ENCODE measurements at places on chromosomes 4 and X.

- no peak for DNase-seq
Measured at GRCh38 chr4:41156574-41156973, 57.8 kb downstream of the APBB2 start.

- no peak for DNase-seq
Measured at GRCh38 chr4:2172627-2173231, 69.2 kb downstream of the HAUS3 start.

DNA sequence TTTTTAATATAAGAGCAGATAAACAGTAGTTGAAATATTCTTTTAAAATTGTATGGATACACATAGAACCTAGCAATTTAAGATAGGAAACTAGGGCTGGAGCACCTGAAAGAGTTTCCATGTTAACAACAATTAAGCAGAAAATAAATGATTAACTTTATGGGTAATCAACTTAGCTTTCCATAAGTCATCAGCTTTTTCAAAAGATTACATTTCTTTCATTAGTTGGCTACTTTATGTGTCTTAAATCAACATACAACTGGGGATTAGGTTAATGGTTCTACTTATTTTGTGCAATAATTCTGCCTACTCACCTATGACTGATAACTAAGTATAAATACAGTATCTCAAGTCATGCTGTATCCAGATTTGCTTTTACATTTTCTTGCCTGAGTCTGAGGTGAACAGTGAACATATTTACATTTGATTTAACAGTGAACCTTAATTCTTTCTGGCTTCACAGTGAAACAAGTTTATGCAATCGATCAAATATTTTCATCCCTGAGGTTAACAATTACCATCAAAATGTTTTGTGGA is at the start of gene ANXA10:
Gene ANXA10 (plus strand): TSS at position 362 of the 537 bp plus-strand sequence. CDS start 164 bp downstream, at position 526.
- no peak for DNase-seq

DNA sequence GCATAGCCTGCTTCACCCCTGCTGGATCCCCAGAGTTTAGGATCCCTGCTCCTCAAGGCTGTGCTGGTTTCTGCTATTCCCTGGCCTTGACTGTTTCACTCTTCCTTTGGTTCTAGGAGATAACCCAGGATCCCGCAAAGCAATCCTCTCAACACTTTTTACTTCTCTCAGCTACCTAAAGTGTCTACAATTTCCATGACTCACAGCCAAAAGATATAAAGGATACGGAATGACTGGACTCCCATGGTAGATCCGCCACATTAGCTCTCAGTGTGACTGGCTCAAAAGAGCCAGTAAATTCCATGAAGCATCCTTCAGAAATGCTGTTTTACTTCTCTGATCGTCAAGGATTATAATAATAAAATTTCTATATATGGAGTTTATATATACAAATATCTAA is 66.3 kb upstream of the TMEM164 start:
- no peak for DNase-seq

- DNase-seq, result no peak
Measured at GRCh38 chr4:74391890-74392475, 27.0 kb downstream of the EREG start.

DNA sequence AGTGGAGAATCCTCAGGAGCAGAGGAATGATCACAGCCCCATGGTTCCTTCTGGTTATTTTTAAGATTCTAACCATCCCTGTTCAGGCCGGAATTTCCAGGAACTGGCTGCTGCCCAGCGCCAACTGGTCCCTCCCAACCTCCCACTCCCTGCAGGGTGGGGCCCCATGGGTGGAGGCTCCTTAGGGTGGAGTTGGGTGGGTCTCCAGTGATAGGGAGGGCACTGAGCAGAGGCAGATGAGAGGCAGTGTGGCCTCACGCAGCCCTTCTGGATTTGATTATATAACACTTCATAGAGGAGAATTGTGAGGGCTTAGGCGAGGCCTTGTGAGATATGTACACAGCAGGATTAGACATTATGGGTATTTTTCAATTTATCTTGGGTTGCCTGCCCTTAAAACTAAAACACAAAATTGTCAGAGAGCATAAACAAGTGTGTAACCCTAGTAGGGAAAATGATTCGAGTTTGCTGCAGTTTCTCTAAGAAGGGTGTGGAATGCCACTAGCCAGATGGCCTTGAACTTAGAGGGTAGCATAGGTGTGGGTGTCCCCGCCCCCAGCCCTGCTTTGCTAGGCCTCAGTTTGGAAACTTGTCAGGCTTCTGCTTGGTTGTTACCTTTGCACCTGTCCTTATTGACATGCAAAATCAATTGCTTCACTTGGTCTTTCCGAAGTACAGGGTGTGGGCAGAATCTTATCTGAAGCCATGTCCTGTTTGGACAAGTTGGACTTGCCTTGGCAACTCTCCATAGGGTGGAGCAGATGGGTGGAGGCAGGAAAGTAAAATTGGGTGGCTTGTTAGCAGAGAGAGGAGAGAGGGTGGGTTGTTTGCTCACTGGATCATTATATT is 9.4 kb downstream of the KLF3 start:
- DNase-seq, result no peak

- DNase-seq, result no peak
Measured at GRCh38 chr4:3343358-3343757, 50.5 kb downstream of the RGS12 start.

GRCh38 chr4:31788676-31789075 is 1068.5 kb downstream of the PCDH7 start:
- no peak for DNase-seq

- no peak for DNase-seq
Measured at GRCh38 chr4:2866160-2866861, 22.7 kb downstream of the ADD1 start.

DNA sequence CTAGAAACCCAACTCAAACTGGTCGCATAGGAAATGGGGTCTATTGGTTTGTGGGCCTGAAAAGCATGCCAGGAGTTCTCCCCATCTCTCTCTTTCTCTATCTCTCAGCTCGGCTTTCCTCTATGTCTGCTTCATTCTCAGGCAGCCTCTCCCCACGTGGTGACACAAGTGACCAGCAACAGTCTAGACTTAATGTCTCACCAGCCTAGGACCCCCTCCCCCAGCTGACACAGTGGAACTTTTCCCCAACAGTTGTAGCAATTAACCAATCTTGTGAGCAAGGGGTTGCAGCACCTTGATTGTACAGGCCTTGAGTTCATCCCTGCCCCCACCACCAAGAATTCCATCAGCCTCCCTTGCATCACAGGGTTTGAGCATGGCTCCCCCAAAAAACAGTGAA is 159.8 kb upstream of the KIT start:
- no peak for DNase-seq

DNA sequence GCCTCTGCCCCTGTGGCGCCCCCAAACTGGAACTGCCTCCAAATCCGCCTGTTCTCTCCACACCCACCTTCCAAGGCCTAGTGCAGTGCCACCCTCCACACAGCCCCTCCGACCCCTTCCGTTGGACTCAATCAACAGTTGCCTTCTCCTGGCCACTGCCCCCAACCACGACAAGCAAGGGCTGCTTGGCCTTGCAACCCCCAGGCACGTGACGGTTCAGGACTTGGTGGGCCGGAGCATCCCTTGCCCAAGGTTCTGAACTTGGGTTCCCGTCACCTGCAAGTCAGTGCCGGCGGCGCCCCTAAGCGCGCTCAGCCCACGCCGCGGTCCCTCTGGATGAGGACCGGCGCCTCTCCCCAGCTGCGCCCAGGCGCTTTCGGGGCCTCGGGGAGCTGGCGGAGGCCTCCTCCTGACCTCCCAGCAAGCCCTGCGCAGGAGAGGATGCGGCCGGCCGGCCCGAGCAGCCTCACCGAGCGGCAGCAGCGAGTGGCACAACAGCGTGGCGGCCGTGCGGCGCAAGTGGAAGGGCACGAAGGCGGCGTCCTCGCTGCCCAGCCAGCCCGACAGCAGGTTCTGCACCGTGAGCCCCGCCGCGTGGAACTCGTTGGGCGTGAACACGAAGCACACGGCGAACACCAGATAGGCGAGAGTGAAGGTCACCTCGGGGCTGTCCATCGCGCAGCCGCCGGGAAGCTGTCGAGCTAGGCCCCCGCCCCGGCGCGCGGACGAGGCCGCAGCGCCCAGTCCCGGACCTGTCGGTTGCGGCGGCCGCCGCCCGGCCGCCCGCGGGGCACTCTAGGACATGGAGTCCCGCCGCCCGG is 750 bp downstream of the TMEM129 start:
- no peak for DNase-seq

GRCh38 chrX:130055103-130055502 is 55.2 kb downstream of the ELF4 start:
- no peak for DNase-seq

- no peak for DNase-seq
Measured at GRCh38 chr4:41517747-41518146, 20.2 kb upstream of the LIMCH1 start.

- DNase-seq, result no peak
Measured at GRCh38 chr4:37770016-37770415, 56.5 kb upstream of the PGM2 start.
